Activated T-helper 1 cell treated with anti-CD3 and anti-CD28 coated beads, Interleukin-2, amount 50 U/mL, for 16 hours (primary cell): ENCODE measurements at places on chromosomes 12 and 14.

DNA sequence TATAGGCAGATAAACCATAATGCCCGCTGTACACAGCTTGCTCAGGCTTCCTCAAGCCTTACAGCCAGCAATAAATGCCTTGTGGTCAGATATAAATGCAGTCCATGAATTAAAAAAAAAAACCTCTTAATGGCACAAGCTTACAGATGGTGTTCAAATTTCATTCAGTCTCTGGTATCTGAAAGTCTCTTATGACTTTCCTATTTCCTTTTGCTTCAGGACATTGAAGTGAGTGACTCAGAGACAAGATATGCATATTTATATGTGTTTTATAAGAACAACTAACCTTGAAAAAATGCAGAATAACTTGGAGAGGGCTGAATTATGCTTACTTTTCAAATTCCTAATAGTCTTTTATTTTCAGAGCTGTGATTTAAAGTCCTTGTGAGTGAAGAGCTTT lies 426.9 kb upstream of the MIS18BP1 start:
- DNase-seq = no peak

DNA sequence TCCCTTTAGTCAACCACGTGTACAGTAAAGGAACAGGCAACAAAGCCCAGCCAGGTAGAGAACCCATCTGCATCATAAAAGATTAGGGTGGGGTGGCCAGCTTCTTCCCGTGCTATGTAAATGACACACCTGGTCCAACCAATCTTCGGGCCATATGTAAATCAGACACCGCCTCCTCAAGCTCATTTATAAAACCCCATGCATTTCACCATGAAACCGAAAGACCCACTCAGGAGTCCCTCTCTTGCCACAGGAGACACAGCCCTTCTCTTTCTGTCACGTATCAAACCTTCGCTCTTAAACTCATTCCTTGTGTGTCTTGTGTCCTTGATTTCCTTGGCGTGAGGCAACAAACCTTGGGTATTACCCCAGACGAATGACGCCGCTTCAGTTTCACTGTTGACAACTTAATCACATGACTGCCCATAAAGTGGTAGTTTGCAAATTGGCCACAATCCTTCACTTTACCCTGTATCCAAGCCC lies 59.8 kb upstream of the TBPL2 start:
- DNase-seq = no peak

GRCh38 chr14:35234012-35234805 lies 58.0 kb upstream of the PSMA6 start:
- no peak for DNase-seq

DNA sequence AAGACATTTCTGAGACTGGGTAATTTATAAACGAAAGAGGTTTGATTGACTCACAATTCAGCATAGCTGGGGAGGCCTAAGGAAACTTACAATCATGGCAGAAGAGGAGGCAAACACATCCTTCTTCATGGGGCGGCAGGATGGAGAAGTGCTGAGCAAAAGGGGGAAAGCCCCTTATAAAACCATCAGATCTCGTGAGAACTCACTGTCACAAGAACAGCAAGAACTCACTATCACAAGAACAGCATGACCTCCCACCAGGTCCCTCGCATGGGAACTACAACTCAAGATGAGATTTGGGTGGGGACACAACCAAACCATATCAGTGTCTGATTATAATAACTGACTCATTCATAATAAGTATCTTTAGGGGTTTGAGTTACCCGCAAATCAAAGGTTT lies 6.4 kb downstream of the SLC39A9 start:
- DNase-seq = no peak

DNA sequence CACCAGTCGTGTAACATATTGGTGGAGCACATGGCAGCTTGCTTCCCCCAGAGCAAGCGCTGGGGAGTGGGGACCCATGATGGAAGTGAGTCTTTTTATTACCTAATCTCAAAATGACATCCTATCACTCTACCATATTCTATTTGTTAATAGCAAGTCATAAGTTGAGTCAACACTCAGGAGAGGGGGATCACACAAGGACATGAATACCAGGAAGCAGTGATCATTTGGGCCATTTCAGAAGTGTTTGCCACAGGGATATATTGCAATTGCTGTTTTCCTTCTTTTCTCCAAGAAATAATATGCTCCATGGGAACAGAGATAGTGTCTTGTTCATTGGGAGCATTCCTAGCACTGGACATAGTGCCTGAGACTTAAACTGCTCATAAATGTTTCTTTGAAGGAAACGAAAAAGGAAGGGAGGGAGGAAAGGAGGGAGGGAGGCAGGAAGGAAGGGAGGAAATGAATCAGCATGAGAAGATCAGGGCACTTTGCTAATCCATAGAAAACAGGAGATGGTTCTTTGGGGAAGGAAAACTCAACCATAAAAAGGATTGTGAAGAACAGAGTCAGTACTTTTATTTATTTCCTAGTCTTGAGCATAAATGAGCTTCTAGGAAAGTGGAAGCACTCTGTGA lies 39.2 kb upstream of the EEA1 start:
- no peak for DNase-seq
